ENCODE measurements at places on chromosomes 1 and 21. TPM values are rescaled to one million over a fixed set of nuclear protein-coding genes. Genes with fewer than 3 reads are reported as not detected.

The AADACL4 gene
- not detected for total RNA-seq

The SETSIP gene
- 0.26 TPM for total RNA-seq

The SPATA21 gene
- total RNA-seq, result not detected

The SPRR2F gene
- not detected for total RNA-seq
